ENCODE measurements at places on chromosomes 5 and 9. TPM values are rescaled to one million over a fixed set of nuclear protein-coding genes. Genes with fewer than 3 reads are reported as not detected.

AQP7 gene
- 124 TPM for total RNA-seq

DNA sequence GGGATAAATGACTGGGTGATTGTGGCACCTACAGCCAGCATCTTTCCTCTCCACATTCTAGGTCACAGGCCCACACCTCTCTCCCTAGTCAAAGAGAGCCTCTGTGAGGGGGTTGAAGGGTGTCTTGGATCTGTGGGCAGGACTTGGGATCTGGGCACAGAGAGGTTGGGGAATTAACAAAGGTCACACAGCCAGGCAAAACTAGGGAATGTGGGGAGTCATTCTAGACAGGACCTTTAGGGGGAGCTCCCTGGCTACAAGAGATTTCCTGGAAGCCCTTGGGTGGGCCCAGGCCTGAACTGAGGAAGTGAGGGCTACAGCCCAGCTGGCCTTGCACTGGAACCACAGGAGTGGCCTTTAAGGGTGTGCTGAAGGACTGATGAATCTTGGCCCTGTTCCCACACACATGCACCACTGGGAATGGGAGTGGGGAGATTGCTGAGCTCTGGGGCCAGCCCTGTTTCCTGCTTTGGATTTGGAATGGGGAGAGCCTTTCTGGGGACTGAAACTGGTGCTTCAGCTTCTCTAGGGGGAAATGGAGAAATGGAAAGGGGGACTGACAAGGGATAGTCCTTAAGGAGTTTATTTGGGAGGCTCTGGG lies 12.4 kb upstream of the CXXC5 start:
- peak; percentile 94 for DNase-seq

PDE6A gene
- total RNA-seq = 0.06 TPM

- DNase-seq = no peak
These were observed 14.7 kb downstream of the G3BP1 start for GRCh38 chr5:151786468-151786867.

DNA sequence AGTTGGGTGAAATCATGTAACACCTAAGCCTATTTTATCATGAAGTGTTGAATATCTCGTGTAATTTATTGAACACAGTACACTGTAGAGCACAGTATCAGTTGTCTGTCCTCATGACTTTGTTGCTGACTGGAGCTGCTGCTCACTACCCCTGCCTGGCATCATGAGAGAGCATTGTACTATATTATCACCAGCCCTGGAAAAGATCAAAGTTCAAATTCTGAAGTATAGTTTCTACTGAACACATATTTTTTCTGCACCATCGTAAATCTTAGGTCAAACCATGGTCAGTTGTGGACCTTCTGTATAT lies 169.3 kb upstream of the RAI14 start:
- DNase-seq = no peak

- DNase-seq = no peak
These were observed 122.1 kb upstream of the DAPK1 start for GRCh38 chr9:87375397-87376073.

FAXDC2 gene
- total RNA-seq = 30.8 TPM

GRCh38 chr5:59583810-59584562 lies 309.5 kb downstream of the PDE4D start:
- DNase-seq = no peak

GRCh38 chr5:39928709-39929108 lies 503.9 kb upstream of the DAB2 start:
- DNase-seq = peak; percentile 21

DNA sequence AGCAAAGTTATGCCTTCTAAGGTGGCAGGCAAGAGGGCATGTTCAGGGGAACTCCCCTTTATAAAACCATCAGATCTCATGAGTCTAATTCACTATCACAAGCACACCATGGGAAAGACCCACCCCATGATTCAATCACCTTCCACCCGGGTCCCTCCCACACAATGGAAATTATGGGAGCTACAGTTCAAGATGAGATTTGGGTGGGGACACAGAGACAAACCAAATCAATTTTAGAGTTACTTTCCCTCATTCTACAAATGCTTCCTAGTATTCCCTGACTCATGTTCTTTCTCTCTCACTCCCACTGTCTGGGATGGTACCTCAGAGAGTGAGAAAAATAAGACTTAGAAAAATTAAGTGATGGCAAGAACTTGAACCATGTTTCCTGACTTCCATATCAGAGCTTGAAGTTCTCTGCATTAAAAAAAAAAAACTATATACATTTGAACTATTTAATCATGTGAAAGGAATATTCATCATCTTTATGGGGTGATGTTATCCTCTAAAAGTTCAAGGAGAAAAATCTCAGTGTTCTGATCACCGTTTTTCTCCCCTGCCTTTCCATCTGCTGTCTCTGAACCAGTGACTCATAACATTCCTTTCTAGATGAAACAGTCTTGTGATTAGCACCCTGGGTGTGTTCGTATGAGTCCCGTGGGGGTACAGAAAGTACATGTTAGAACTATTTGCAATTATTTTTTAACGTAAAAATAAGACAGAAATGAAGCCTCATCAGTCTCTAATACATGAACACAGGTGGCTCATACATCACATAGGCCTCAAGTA lies 282.9 kb downstream of the SLF1 start:
- no peak for DNase-seq

DNA sequence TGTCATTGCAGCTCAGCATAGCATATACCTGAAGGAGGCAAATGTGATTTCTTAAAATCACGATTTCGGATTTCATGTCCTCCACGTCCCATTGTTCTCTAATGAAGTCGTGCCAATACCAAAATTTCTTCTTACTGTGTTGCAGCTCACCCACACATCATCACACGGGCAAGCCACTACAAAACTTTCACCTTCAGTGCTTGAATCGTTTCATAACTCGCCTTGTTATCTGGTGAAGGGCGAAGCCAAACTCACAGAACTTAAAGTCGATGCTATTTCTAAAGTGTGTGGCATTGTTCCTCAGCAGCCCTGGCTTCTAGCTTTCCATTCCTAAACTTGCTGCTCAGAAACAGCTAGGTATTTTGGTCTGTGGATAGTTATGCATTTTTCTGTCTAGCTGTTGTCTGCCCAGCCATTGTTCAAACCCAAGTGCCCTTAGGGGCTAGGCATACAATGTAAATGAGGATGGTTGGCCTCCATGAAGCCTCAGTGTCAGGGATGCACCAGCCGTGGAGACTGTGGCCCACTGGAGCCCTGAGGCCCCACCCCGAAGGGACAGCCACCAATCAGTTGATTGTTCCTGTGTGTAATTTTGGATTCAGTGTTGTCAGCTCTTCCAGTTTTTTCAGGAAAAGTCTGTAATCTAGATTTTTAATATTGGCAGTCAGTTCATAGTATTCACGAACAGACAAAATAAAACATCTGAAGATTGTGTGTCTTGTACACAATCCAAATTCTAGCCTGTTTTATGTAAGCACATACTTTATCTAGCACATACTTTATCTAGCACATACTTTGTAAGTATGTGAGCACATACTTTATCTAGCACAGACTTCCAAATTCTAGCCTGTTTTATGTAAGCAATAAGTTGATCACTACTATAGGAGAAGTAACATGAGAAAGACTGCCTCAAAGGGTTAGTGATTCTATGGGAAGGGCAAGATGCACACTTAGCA lies 112.8 kb downstream of the DAPK1 start:
- no peak for DNase-seq

GRCh38 chr5:1545126-1545804 lies 21.5 kb upstream of the LPCAT1 start:
- no peak for DNase-seq

SVEP1 gene
- 12.2 TPM for total RNA-seq

CARD9 gene
- total RNA-seq = 2.1 TPM
